ENCODE measurements at places on chromosomes 7 and 10.

DNA sequence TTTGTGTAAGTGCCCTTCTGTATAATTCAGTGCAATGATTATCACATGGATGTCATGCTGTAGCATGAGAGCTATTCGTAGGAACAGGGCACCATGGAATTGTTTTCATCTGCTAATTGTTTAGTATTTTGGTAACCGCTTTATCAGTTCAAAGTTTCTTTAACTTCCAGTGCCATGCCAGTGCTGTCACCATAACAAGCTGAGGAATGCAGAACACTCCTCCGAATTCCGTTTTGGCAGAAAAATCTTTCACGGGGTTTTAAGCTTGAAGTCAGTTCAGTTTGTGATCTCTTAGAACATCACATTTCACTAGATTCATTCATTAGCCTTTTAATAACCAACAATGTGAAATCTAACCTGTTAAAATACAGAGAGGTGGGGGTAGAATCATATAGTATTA lies 117.2 kb upstream of the SEMA3C start:
- DNase-seq: no peak

DNA sequence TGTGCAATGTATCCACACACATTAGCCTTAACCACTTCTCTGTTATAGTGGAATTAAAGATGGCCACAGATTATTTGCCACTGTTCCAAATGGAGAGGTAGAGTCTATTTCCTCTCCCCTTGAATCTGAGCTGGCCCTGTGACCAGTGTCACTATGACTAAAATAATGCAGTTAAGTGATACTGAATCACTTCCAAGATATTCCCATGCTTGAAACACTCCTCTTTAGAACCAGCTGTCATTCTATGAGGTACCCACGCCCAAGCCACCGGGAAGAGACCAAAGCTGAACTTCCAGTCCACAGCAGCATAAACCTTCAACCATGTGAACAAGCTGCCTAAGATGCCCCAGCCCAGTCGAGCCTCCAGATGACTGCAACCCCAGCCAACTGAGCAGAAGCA lies 2.1 kb upstream of the DHX32 start:
- DNase-seq: no peak

DNA sequence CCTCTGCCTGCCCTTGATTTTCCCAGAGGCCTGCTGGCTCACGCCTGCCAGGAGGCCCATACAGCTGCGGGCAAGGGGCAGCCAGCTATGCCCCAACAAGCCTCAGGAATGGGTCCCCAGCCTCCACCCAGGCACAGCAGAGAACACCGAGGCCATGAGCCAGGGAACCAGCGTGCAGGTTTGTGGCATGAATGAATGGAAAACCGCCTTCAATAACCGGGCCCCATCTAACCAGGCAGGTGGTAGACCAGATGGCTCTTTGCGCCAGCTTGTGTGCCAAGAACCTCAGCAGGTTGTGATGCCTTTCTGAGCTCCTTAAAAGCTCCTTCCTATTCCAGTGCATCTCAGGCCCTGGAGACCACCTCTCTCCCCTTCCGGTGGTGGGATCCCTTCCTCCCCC lies 50.2 kb downstream of the ELFN1 start:
- no peak for DNase-seq

- DNase-seq: no peak
Observed at GRCh38 chr7:148950806-148951205, 66.7 kb upstream of the EZH2 start.

GRCh38 chr7:12569673-12570072 lies 847 bp upstream of the SCIN start:
- DNase-seq: no peak

GRCh38 chr10:93268021-93268420 lies 194.3 kb downstream of the CYP26A1 start:
- no peak for DNase-seq

- no peak for DNase-seq
Observed at GRCh38 chr7:343227-343822, 53.4 kb downstream of the FOXL3 start.

DNA sequence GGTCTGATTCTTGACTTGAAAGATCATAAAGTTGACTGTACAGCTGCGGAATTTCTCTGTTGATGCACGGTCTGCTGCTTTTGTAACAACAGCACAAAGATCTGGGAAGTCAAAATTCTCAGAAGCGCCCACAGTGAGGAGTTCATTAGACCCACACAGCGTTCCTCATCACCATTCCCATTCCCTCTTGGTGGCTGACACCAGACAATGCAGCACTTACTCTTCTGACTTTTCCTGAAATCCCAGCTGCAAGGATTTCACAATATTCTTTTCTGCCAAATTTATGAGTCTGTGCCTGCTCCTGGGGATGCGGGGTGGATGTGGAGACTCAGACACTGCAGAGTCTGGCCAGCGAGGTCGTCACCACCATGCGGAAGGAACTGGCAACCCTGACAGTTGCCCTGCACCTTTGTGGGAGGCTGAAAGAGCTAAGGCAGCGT lies 233.9 kb downstream of the FANK1 start:
- no peak for DNase-seq

DNA sequence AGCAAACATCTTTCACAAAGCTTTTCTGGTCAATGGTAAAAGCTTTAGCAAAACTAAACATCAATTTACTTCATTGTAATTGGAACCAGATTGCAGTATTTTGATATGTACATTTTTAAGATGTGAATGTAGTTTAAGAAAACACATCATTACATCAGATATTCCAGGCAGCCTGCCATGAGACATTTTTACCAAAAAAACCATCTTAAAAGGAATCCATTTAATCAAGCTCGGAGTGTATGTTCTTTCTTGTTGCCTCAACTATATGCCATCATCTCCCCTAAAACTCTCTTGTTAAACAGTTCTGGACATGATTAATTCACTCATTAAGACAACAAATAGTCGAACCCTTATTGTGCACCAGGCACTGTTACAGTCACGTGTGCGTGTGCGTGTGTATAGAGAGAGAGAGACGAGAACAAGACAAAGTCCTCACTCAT lies 97.5 kb downstream of the UBE2H start:
- no peak for DNase-seq

DNA sequence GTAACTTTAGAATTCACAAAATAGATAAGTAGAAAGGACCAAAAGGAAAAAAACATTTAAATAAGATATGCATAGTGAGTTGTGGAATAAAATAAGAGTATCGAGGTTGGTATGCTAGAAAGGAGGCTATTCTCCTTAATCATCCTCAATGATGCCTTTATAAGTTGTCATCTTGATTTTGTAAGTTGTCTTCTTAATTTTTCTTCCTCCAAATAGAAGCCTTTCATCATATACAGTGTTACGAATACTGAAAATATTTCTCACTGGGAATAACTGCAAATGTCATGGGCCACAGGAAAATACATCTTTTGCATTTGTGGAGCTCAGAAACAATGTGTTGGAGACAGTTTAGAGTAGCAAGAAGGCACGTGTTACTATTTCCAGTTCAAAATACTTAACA lies 31.5 kb upstream of the PRTFDC1 start:
- DNase-seq: no peak

- no peak for DNase-seq
Observed at GRCh38 chr7:41870461-41871138, 167.7 kb upstream of the INHBA start.

- DNase-seq: no peak
Observed at GRCh38 chr7:19248115-19248514, 102.9 kb upstream of the FERD3L start.

DNA sequence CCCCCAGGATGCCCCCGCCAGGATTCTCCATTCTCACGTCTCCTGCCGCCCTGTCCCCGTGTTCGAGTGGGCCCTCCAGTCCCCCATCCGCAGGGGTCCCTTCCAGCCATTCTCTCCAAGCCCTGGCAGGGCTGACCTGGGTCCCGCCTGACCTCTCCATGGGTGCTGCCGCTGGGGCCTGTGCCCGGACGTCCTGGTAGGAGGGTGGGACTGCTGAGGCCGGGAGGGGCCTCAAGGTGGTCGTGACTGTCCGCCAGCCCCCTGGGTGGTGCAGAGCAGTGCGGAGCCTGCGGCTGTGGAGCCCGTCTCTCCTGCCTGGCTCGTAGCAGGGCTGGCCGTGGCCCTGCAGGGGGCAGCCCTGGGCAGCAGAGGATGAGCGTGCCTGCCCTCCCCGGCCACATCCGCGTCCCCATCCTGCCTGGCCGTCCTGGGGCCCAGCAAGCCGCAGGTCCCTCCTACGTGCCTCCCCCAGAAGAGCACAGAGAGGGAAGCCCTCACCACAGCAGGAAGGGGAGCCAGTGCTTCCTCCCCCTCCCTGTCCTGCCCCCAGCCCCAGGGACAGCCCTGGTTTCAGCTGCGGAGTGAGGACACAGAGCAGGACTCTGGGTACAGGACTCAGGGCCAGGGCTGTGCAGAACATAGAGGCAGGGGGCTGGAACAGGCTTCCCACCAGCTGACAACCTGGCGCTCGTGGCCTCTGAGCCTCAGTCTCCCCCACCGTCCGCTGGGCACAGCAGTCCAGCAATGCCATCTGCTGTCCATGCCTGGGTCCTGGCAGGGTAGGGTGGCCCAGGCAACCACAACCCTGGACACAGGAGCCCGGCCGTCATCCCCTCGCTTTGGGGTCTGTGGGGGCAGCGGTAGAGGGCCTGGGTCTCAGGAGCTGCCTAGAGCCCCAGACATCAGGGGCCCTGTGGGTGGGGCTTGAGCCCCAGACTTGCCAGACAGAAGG lies 1.5 kb upstream of the GRIFIN start:
- peak; percentile 75 for DNase-seq

DNA sequence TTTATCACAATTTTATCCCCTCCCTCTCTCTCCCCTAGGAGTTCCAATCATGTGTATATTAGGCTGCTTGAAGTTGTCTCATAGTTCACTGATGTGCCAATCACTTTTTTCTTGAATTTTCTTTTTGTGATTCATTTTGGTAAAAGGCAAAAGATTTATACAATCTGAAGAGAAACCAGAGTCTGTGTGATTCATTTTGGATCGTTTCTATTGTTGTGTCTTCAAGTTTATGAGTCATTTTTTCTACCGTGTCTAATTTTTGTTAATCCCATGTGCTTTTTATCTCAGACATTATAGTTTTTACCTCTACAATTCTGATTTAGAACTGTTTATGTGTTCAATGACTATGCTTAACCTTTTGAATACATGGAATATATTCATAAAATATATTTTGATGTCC lies 483.9 kb upstream of the AUTS2 start:
- DNase-seq: no peak

DNA sequence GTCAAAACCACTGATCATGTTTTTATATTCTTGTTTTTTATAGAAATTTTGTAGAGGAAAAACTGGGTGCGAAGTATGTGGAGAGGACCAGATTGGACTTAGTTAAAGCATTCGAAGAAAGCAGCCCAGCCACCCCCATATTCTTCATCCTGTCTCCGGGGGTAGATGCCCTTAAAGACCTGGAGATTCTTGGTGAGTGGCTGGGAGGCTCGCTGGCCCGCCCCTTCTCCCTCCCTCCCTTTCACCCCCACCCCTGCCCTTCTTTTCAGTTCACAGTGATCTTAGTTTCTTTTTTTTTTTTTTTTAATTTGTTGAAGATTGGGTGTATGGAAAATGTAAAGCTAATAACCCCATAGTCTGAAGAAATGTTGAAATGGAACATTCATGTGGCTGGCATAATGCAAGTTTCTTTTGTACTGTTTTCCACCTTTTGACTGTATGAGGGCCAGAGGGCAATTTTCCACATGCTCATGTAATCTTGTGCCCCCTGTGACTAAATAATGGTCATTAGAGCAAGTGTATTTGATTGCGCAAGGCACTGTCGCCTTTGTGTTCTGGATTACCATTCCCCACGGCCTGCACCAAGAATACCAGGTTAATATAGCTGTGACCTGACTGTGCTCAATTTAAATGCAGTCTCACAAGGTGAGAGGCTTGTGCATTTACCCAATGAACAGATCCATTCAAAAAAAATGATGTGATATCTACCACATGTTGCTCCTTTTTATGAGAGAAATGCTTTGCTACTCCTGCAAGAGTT lies 77.7 kb downstream of the CDCA7L start:
- DNase-seq: no peak

- no peak for DNase-seq
Observed at GRCh38 chr7:100400656-100401055, 27.4 kb downstream of the PILRA start.

DNA sequence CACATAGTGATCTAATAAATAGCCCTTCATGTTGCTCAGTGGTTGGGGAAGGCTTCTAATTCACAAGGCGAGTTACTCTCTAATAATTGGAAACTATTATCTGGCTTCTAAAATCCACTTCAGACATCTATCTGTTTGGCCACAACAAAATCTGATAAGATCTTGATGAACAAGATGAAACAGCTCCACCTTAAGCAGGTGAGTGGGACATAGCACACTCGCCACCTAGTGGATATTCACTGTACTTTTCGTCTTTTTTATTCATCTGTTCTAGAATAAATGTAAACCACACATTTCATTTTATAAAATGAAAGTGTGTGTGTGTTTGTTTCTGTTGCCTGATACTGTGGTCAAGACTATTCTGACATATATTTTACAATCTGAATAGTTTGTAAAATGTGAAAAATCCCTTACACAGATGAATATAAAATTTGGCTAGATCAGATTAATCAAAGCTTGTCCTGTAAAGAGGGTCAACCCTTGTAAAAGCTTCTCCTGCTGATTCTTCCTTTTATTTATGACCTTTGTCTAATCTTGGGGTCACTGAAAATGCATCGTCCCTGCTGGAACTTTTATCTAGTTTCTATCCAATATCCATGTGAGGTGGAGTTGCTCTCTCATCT lies 26.5 kb upstream of the CNTNAP2 start:
- peak; percentile 28 for DNase-seq

- DNase-seq: no peak
Observed at GRCh38 chr7:6504996-6505395, 46.3 kb downstream of the GRID2IP start.

DNA sequence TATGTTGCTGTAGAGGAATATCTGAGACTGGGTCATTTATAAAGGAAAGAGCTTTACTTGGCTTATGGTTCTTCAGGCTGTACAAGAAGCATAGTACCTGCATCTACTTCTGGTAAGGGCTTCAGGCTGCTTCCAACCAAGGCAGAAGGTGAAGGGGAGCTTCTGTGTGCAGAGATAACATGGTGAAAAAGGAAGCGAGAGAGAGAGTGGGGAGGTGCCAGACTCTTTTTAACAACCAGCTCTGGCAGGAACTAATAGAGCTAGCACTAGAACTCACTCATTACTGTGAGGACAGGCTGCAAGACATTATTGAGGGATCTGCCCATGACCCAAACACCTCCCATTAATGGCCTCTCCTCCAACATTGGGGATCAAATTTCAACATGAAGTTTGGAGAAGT lies 94.5 kb downstream of the KIF20B start:
- DNase-seq: no peak

DNA sequence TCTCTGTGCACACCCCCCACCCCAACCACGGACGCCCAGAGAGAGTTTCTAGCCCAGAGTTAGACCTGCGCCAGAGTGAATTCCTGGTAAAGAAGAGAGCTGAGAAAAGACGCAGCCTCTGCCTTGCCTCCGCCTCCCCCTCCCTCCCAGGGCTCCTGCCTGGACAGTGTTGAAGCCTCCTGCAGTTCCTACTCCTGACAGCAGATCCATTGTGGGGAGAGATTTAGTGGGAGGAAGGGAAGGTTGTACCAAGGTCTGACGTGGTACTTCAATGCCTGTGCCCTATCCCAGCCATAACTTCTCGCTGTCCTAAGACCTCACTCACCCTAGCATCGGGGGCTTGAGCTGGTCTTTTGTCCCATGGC lies 952 bp downstream of the SRRM3 start:
- no peak for DNase-seq

- no peak for DNase-seq
Observed at GRCh38 chr7:141646826-141647480, 55.0 kb downstream of the DENND11 start.
